AG09309 (cell line): ENCODE measurements at places on chromosomes 2 and 18.
A peak's percentile ranks its signal among the peaks of the same experiment; 100 is the strongest.

- DNase-seq, result peak; percentile 98
Measured at GRCh38 chr18:361941-362310, 94.1 kb upstream of the THOC1 start.

GRCh38 chr18:48136827-48137373 is 206.4 kb upstream of the SMAD2 start:
- no peak for DNase-seq

- DNase-seq, result no peak
Measured at GRCh38 chr2:224016963-224017362, 22.1 kb downstream of the SERPINE2 start.

DNA sequence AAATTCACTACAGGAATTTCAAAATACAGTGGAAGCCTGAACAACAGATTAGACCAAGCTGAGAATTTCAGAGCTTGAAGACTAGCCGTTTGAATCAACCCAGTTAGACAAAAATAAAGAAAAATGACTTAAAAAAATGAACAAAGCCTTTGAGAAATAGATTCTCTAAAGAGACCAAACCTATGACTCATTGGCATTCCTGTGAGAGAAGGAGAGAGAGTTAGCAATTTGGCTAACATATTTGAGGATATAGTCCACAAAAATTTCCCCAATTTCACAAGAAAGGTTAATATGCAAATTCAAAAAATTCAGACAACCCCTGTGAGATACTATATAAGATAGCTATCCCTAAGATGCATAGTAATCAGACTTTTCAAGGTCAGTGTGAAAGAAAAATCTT is 78.0 kb downstream of the MYO3B start:
- peak; percentile 8 for DNase-seq

DNA sequence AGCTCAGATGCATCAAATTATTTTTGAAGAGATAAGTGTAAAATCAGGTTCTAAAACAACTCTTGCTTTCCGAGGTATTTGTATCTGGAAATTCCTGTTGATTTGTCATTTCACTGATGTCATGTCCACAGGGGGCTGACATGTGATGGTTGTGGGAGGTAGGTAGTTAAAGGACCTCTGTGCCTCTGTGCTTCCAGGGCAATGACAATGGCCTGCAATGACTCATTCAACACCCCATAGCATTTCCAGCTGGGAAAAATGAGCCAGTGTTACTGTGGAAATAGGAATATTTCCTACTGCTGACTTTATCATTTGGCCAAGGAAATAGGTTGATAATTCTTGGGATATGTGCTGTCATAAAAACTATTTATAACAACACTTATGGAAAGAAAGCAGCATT is 86.2 kb upstream of the CCDC195 start:
- no peak for DNase-seq

- DNase-seq, result no peak
Measured at GRCh38 chr2:96963316-96963715, 23.1 kb downstream of the FAM178B start.

GRCh38 chr2:171723716-171724683 is 36.7 kb downstream of the DYNC1I2 start:
- no peak for DNase-seq

- DNase-seq, result peak; percentile 72
Measured at GRCh38 chr2:205405752-205406151, 276.5 kb upstream of the NRP2 start.

DNA sequence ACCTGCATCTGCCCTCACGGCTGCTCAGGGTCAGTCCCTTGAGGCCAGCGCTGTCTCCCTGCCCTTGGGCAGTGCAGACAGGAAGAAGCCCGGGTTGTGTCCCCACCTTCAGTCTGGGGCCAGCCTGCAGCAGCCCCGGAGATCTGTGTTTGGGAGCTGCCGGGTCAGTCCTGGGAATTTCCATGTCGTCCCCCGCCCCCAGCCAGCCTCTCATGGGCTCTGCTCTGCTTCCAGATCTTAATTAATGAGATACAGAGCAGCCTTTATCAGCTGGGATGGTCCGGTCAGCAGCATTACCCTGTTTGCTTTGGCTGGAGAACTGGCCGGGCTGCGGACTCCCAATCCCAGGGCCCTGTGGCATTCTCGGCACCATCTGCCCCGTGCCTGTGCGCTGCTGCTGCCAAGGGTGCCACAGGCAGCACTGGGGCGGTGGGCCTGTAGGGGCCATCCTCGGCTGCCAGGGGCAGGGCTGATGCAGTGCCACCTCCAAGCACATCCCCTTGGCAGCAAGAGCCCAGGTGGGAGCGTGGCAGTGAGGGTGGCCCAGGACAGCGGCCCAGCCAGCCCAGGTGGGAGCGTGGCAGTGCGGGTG is 2.4 kb downstream of the BOK start:
- DNase-seq, result no peak

DNA sequence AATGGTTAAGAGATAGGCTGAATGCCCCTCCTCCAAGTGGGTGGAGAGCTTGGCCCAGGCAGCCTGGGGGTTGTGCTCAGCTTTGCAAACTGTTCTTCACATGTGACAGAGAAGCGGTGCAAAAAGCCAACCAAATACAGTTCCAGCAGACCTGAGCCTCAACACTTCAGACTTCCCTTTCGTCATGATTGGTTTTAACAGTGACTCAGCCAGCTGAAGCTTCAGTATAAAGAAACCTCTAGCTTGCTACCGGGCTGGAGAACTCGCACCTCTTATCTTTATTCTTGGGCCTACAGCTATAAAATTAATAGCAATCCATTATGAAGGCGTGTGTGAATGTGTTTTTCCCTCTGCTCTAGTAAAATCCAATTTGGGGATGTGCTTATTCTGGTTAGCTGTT is 20.0 kb downstream of the SETBP1 start:
- no peak for DNase-seq

DNA sequence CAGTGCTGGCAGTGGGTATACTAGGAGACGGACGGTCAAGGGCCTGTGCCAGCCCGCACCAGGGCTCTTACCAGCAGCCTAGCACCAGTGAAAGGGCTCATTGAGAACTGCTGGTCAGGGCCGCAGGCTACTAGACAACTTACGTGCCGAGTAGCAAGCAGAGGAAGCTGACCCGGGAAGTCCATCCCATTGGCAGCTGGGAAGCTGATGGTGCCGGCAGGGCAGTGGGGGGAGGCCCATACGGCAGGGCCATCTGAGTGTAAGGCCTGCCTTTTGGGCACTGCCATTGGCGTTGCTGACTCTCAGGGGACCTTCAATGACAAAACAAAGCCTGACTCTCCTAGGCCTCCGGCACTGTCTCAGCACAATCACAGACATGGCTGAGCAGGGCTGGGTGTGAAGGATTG is 20.6 kb downstream of the EFR3B start:
- DNase-seq, result no peak

- no peak for DNase-seq
Measured at GRCh38 chr2:31334311-31335026, 80.1 kb downstream of the XDH start.

- no peak for DNase-seq
Measured at GRCh38 chr2:29628108-29628745, 293.2 kb downstream of the ALK start.

- DNase-seq, result peak; percentile 11
Measured at GRCh38 chr2:101617188-101617587, 80.3 kb upstream of the MAP4K4 start.

- no peak for DNase-seq
Measured at GRCh38 chr18:28161608-28162599, 15.0 kb downstream of the CDH2 start.

DNA sequence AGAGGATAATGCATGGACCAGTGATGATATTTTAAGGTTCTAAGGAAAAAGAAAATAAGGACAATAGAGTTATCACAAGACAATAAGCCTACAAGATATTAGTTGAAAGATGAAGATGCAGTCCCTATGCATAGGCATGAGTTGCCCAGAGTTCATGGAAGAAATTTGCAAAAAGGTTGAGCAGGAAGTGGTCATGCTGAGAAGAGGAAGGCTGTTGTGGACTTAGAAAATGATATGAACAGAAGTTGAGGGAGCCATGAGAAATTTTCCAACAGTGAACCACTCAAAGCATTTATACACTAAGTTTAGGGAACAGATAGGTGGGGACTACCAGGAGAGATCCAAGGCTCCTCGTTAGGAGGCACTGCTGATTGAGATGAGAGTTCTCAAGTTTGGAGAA is 3.5 kb downstream of the OSBPL6 start:
- no peak for DNase-seq

- no peak for DNase-seq
Measured at GRCh38 chr2:158510887-158511286, 54.1 kb downstream of the PKP4 start.

DNA sequence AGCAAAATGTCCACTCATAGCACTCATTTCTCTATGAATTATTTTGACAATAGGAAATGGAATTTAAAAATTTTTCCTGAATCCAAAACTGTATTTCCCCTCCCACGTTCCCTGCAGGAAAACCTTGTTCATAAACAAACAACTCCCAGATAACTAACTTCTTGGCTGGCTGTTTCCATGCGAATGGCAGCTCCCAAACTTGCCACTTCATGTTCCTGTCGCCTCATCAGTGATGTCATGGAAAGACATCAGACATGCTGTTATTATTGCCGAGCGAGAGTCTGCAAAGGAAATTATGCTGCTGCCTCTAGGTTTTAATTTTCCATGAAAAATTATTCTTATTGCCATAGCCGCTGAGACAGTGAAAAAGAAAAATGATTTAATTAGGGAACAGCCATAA is 117.0 kb upstream of the RIOK3 start:
- DNase-seq, result no peak

GRCh38 chr2:221581986-221582385 is 9.9 kb upstream of the EPHA4 start:
- no peak for DNase-seq

DNA sequence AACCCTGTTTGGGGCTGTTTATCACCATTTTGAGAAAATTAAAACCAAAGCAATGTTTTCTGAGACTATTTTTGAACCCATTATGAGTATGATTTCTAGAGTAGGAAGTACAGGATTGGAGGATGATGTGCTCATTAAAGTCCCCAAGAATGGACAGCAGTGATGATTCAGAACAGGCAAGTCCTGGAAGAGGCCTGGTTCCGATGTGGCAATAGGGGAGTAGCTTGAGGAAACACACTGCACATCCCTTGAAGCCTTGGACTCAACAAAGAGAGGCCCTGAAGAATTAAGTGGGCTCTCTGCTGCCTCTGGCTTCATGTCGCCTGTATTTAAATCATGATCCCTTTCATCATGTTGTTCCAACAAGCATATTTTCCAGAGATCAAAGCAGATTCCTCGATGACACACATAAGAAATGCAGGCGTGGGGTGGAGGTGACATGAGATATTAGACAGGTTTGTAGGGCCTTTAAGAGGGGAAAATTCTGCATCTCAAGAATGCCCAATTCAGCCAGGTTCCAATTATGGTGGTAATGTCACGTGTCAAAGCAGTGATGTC is 242.2 kb downstream of the FHOD3 start:
- DNase-seq, result peak; percentile 8

GRCh38 chr2:239112127-239112774 is 264.4 kb downstream of the TWIST2 start:
- DNase-seq, result no peak

DNA sequence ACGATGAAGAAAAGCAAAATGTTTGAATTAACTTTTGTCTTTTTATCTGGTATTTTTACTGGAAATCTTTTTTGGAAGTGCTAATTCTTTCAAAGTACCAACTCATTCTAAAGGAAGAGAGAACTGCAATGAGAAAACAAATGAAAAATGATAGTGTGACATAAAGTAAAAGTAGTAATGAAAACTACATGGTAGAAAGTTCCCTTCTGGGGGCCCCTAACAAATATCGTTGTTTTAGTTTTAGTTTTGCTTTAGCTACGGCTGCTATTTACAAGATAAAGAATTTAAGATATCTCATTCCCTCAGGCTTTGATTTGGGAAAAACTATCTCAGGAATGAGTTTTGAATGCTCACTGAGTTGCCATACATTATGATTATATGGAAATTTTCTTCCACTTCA is 161.4 kb downstream of the XIRP2 start:
- no peak for DNase-seq

GRCh38 chr2:101770726-101771125 is 73.2 kb downstream of the MAP4K4 start:
- DNase-seq, result no peak

GRCh38 chr2:19462256-19462645 is 103.8 kb upstream of the OSR1 start:
- DNase-seq, result no peak

- no peak for DNase-seq
Measured at GRCh38 chr18:58100154-58100553, 56.1 kb downstream of the NEDD4L start.

DNA sequence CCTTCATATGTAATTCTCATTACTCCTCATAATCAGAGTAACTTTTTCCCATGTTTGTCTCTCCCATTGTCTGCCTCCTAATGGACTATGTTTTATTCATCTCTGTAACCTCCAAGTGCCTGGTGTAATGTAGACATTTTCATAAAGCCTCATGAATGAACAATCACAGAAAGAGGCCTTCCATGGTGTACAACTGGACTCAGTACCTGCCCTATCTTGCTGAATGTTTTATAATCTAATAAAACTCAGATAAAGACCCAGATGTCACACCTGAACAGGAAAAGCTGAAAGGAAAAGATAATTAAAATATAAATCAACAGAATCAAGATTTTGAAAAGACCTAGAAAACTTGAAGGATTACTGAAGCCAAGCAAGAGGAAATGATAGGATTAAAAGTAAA is 36.7 kb downstream of the RAB1A start:
- DNase-seq, result no peak

DNA sequence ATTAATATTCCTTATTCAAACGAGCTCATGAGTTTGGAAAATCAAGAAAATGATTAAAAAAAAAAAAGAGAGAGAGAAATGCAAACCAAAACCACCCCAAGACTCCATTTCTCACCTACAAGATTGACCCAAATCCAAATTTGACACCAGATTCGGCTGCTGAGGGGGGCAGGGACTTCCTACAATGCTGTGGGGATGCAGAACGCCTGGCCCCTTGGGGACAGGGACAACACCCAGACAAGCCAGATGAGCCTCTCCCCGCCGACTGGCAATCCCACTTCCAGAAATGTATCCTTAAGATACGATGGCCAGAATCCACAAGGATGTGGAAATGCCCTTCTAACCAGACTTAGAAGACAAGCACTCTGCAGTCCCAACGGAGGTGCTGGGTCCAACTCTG is 20.7 kb downstream of the BOK start:
- no peak for DNase-seq

- no peak for DNase-seq
Measured at GRCh38 chr2:207394203-207394781, 135.5 kb upstream of the CREB1 start.

DNA sequence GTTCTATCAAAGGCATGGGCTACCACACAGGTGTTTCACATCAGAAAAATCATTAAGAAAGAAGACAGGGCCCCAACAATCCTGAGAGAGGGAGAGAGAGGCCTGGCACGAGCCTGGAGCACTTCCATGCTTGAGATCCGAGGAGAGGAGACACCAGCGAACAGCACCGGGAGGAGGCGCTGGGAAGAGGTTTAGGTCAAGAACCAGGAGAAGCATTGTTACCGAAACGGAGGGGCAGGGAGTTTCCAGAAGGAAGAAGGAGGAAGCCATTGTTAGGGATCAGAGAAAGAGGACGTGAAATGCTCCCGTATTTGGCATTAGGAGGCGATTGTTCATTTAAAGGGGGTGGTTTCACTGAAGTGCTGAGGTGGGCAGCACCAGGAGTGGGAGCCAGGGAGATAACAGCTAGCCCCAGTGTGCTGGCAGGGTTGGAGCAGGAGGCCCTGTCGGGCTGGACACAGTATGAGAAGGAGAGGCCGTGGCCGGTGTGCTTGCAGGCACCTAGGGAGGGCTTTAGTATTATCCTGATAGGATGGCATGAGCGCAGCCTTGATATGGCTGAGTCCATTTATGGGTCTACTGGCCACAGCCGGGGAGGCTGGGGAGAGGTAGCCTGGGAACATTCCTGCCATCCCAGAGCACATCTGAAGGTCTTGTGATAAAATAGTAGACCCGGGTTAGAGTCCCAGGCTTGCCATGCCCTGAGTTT is 244.9 kb downstream of the KLHL29 start:
- DNase-seq, result no peak
